ENCODE measurements at places on chromosomes 12 and 14. TPM values are rescaled to one million over a fixed set of nuclear protein-coding genes. Genes with fewer than 3 reads are reported as not detected.

DNA sequence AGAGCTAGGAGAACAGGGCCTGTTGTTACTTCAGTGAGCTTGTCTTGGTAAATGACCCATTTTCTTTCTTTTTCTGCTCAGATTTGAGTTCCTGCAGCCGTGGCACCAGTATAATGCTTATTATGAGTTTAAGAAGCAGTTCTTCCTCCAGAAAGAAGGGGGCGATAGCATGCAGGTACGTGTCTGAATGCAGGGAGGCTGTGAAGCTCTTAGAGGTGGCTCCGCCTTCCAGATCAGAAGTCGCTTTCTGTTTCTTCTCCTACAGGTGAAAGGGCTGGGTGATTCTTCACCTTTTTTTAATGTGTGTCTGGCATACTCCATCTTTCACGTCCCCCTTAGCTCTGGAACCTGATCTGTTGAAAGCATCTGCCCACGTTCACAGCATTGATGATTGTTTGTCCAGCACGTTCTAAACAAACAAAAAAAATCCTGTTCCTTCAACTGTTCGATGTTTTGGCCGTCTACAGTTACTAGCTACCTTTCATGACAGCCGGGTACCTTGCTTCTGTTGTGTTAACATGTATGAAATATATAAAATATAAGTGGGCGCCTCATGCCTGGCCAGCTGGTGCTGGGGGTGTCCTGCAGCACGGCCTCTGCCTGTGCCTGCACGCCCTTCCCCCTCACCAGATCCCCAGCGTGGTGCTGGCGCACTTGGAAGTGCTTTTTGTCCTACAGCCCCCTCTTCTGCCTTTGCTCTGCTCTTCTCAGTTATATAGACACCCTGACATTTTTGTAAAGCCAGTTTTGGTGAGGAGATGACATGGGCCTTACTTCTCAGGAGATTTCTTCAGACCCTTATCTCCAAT lies 44.6 kb downstream of the SFSWAP start:
- peak; percentile 10 for DNase-seq

The LPAR5 gene
- not detected for total RNA-seq

The AMHR2 gene
- not detected for total RNA-seq

GRCh38 chr12:43115441-43116160 lies 436.4 kb downstream of the ADAMTS20 start:
- no peak for DNase-seq

The KRT83 gene
- not detected for total RNA-seq

The HCAR2 gene
- total RNA-seq = not detected

The RFC5 gene
- total RNA-seq = 20.6 TPM

- DNase-seq = peak; percentile 31
Observed at GRCh38 chr12:31234955-31235867, 90.7 kb downstream of the SINHCAF start.

The GPATCH2L gene
- 58.6 TPM for total RNA-seq

DNA sequence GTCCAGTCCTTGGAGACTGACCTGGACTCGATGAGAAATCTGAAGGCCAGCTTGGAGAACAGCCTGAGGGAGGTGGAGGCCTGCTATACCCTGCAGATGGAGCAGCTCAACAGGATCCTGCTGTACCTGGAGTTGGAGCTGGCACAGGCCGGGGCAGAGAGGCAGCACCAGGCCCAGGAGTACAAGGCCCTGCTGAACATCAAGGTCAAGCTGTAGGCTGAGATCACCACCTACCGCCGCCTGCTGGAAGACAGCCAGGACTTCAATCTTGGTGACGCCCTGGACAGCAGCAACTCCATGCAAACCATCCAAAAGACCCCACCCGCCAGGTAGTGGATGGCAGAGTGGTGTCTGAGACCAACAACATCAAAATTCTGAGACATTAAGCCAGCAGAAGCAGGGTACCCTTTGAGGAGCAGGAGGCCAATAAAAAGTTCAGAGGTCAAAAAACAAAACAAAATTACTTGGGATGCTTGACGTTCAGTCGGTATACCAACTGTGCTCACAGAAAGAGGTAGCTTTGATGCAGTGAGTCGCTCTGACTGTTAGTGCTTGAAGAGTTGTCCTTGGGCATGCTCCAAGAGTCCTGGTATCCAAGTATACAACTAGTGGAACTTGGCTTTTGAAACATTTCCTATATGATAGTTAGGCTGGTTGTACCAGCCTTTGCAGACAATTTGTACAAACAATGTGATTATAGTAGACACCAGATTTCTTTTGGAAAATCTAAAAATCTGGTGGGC lies 4.8 kb downstream of the MED6 start:
- peak; percentile 48 for DNase-seq

DNA sequence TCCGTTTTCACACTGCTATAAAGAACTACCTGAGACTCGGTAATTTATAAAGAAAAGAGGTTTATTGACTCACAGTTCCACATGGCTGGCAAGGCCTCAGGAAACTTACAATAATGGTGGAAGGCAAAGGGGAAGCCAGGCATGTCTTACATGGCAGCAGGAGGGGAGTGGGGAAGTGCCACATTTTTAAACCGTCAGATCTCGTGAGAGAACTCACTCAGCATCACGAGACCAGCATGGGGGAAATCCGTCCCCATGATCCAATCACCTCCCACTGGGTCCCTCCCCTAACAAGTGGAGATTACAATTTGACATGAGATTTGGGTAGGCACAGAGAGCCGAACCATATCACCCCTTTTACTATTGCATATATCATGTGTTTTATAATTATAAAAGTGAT lies 2.0 kb upstream of the PIGH start:
- DNase-seq = no peak

- DNase-seq = no peak
Observed at GRCh38 chr12:59023861-59024424, 103.6 kb upstream of the LRIG3 start.

DNA sequence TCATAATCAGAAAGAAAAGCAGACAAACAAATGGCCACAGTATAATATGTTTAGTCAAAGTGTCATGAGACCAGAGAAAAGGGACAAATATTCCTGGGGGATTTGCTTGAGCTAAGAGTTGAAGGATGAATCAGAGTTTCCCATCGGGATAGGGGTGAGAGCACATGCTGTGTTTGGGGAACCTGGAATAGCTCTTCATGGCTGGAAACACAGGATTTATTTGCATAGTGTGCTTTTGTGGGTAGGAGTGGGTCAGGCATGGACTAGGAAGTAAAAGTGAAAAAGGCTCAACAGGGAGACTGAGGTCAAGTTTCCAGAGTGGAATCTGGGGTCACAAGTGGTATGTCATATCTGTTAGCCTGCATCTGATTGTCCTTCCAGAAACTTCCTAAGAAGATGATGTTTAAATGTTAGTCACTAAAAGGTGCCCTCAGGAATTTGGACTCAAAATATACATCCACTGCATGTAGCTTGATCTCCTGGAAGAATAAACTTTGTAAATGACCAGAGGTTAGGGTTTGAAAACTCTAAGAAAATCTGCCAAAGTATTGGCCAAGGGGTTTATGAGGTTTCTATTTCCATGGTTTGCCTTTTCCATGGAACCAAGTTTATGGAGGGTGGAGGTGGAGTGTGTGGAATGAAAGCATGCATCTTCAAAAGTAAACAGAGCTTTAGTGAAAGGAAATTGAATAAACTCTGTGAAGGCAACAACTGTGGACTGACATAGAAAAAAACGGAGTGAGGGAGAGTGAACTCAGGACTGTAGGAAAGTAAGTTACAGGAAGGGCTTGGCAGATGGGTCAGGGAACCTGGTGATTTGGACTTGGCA lies 344.6 kb downstream of the C12orf75 start:
- DNase-seq = peak; percentile 24

- DNase-seq = no peak
Observed at GRCh38 chr14:22854963-22855724, 16.4 kb upstream of the LRP10 start.

- DNase-seq = no peak
Observed at GRCh38 chr14:55756078-55756477, 176.1 kb downstream of the KTN1 start.

- DNase-seq = no peak
Observed at GRCh38 chr12:102437511-102437910, 42.9 kb downstream of the IGF1 start.

The KRT77 gene
- total RNA-seq = not detected

The ANO4 gene
- total RNA-seq = 10.2 TPM

DNA sequence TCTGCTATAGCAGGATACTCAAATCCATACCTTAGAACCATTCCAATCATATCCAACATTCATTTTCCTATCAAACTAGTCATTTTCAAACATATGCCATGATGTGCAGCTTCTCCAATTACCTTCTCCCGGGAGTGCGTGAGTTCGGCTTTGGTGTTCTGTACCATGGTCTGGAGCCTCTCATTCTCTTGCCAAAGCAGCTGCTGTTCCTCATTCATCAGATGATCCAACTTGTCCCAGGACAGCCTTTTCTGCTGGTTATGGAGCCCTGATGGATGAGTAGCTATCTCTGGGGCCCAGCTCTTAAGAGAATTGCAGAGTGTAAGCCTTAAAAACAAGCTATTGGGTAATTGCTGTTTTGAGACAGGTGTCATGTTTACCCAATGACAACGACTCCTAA lies 71.1 kb upstream of the SAV1 start:
- DNase-seq = no peak

DNA sequence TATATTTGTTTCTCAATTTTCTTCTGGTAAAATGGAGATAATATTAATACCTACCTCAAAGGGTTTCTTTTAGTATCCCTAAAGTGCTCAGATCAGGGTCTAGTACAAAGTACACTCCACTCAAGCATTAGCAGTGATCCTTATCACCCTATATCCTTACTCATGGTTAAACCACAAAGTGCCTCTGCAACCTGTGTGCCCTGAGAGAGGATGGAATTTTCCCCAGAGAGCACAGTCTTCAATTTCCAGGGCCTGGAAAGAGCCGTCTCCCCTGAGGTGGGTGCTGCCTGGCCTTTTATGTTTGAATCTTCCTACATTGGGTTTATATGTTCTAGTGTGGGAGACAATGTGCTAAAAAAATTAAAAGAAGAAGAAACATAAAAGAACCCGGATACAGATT lies 183.1 kb upstream of the FBXO33 start:
- DNase-seq = no peak

The TCL1B gene
- total RNA-seq = not detected

DNA sequence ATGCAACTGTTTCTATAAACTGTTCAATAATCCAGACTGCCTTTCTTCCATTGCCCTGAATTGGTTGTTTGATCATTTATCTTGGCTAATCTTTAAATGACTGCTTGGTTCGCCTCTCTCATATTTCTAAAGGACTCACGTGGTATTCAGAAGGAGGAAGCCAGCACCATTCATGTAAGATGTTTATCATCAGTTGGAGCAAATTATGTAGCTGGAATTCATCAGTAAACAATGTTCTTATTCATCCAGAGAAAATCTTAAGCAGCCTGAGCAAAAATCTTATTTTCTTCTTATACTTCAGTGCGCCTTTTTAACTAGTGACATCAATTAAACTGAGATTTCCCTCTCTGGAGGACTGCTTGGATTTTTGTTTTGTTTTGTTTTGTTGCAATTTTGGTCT lies 538.7 kb upstream of the TMEM132C start:
- no peak for DNase-seq

- no peak for DNase-seq
Observed at GRCh38 chr14:101963656-101964296, 597 bp upstream of the DYNC1H1 start.

GRCh38 chr12:63963868-63964267 lies 119.4 kb downstream of the SRGAP1 start:
- DNase-seq = no peak

DNA sequence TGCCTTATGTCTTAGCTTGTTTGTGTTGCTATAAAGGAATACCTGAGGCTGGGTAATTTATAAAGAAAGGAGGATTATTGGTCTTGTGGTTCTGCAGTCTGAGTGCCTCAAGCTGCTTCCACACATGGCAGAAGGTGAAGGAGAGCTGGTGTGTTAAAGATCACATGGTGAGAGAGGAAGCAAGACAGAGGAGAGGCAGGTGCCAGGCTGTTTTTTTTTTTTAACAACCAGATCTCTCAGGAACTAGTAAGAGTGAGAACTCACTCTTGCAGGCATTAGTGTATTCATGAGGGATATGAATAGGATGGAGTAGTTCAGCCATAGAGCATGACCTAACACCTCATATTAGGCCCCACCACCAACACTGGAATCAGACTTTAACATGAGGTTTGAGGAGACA lies 123.4 kb downstream of the CMAS start:
- no peak for DNase-seq

The SLC8A3 gene
- under 0.01 TPM for total RNA-seq

The ANKRD33 gene
- total RNA-seq = not detected

DNA sequence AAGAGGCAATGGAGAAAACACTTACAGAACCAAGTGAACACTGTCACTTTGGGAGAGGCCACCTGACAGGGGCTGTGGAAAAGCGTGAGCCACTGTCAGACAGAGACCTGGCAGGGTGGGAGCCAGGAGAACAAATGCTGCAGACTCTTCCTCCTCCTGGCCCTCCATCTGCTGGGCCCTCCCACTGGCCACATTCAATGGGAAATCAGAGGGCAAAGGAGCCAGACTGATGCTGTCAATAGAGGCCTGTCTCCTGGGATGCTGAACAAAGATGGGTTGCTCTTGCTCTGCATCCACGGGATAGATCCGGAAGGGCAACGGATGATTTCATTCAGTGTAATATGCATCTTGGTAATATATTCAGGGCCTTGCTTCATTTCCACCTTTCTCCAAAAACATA lies 44.9 kb upstream of the BCAT1 start:
- no peak for DNase-seq

- peak; percentile 12 for DNase-seq
Observed at GRCh38 chr12:89059721-89060541, 292.4 kb downstream of the DUSP6 start.

The HOMEZ gene
- 7.7 TPM for total RNA-seq

The RNASE13 gene
- not detected for total RNA-seq

DNA sequence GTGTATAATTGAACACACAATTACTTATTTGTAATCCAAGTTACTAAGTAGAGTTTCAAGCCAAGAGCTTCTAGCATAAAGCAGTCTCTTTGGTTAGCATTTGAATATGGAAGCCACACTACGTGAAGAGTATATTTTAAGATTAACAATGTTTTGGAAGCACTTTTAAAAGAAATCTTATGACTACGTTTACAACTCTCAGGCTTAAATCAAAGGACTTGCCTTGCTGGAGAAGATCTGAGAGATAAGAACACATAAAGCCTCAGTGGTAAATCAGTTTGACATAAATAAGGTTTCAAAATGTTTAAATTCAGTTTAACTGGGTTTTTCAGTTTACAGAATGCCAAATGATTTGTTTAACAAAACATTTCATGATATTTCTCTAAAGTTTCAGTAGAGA lies 161.9 kb upstream of the PDE3A start:
- no peak for DNase-seq

DNA sequence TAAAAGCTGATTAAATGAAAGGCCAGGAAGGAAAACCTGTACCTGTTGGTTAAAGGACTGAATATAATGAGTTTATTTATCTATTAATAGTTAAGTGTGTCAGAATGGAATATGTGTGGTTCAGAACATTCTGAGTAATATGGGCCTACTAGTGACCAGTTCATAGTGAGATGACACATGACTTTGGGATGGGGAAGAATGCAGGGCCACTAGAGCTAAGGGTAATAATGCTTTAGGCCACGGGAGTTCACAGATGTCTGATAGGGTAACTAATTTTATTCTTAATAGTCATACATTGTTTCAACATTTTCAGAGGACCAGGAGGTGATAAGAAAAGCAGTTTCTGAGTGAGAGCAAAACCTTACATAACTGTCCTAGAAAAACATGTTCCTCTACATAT lies 247.8 kb upstream of the OR4E1 start:
- no peak for DNase-seq

The DHH gene
- total RNA-seq = under 0.01 TPM

The GPX2 gene
- total RNA-seq = not detected

All from IMR-90 (cell line).